ENCODE measurements at places on chromosomes 11 and 22. TPM values are rescaled to one million over a fixed set of nuclear protein-coding genes. Genes with fewer than 3 reads are reported as not detected.

The OR51B5 gene
- not detected for total RNA-seq

The GAL gene
- 2.2 TPM for total RNA-seq

The OR56A1 gene
- total RNA-seq = not detected

The MYBPC3 gene
- not detected for total RNA-seq

The ACRV1 gene
- not detected for total RNA-seq

The CARD18 gene
- not detected for total RNA-seq

The SEPTIN3 gene
- total RNA-seq = 1.8 TPM

The UPK3A gene
- total RNA-seq = not detected

The PLEKHB1 gene
- 16.2 TPM for total RNA-seq

The CD3E gene
- total RNA-seq = 530 TPM

The RBMXL2 gene
- not detected for total RNA-seq

The EPS8L2 gene
- total RNA-seq = 10.5 TPM

The P2RX6 gene
- total RNA-seq = 0.25 TPM

The MUC5AC gene
- not detected for total RNA-seq

The MYRF gene
- total RNA-seq = 0.25 TPM

The TCP11L1 gene
- 8.8 TPM for total RNA-seq

The POTEH gene
- total RNA-seq = not detected

The BACE1 gene
- total RNA-seq = 1.0 TPM

The PCF11 gene
- 55.3 TPM for total RNA-seq

The FOLR2 gene
- not detected for total RNA-seq

The CHADL gene
- total RNA-seq = 0.11 TPM

The SLC22A9 gene
- total RNA-seq = not detected

The C2CD2L gene
- 16.3 TPM for total RNA-seq

The CTSW gene
- 1.7 TPM for total RNA-seq

The IGSF22 gene
- total RNA-seq = 0.41 TPM

The BTBD18 gene
- not detected for total RNA-seq

The CASP12 gene
- not detected for total RNA-seq

The BIK gene
- total RNA-seq = 1.9 TPM

The SCGB1D4 gene
- total RNA-seq = not detected

The SCGB1A1 gene
- total RNA-seq = not detected

The CD3D gene
- 331 TPM for total RNA-seq

The TMEM151A gene
- total RNA-seq = not detected

The GRIA4 gene
- total RNA-seq = not detected

The SGSM1 gene
- 0.11 TPM for total RNA-seq

The SLC22A25 gene
- total RNA-seq = not detected

The LGR4 gene
- 0.19 TPM for total RNA-seq

The ZNF195 gene
- 36.2 TPM for total RNA-seq

The ENTHD1 gene
- total RNA-seq = 0.59 TPM

The SNU13 gene
- 281 TPM for total RNA-seq

The NXPE1 gene
- not detected for total RNA-seq

The TRPM5 gene
- total RNA-seq = 0.05 TPM

The MS4A1 gene
- total RNA-seq = not detected

The GAL3ST1 gene
- not detected for total RNA-seq

The PPP6R3 gene
- total RNA-seq = 126 TPM

The MS4A4A gene
- not detected for total RNA-seq

The OR8B4 gene
- not detected for total RNA-seq

The NRGN gene
- total RNA-seq = 13.5 TPM

The RFPL1 gene
- total RNA-seq = not detected

The HDAC10 gene
- 41.5 TPM for total RNA-seq

The CCDC157 gene
- total RNA-seq = 3.7 TPM

The ASCL2 gene
- total RNA-seq = 2.7 TPM

The SMTNL1 gene
- total RNA-seq = not detected

The IMMP1L gene
- 18.8 TPM for total RNA-seq

The DLG2 gene
- 1.7 TPM for total RNA-seq

The PDE2A gene
- total RNA-seq = 0.30 TPM

The SAA4 gene
- total RNA-seq = not detected

The OR51B4 gene
- total RNA-seq = not detected

The UPK2 gene
- total RNA-seq = 0.32 TPM

The LDHAL6A gene
- total RNA-seq = not detected

The PAX6 gene
- not detected for total RNA-seq

Data from activated CD4-positive, alpha-beta T cell treated with anti-CD3 and anti-CD28 coated beads for 36 hours (primary cell).